ENCODE measurements at places on chromosomes 1 and 21.

GRCh38 chr1:205356440-205357139 is at the start of gene KLHDC8A:
KLHDC8A (minus strand) TSS chr1:205356922; CDS start chr1:205343604, 13,318 bp downstream.
- DNase-seq: no peak

DNA sequence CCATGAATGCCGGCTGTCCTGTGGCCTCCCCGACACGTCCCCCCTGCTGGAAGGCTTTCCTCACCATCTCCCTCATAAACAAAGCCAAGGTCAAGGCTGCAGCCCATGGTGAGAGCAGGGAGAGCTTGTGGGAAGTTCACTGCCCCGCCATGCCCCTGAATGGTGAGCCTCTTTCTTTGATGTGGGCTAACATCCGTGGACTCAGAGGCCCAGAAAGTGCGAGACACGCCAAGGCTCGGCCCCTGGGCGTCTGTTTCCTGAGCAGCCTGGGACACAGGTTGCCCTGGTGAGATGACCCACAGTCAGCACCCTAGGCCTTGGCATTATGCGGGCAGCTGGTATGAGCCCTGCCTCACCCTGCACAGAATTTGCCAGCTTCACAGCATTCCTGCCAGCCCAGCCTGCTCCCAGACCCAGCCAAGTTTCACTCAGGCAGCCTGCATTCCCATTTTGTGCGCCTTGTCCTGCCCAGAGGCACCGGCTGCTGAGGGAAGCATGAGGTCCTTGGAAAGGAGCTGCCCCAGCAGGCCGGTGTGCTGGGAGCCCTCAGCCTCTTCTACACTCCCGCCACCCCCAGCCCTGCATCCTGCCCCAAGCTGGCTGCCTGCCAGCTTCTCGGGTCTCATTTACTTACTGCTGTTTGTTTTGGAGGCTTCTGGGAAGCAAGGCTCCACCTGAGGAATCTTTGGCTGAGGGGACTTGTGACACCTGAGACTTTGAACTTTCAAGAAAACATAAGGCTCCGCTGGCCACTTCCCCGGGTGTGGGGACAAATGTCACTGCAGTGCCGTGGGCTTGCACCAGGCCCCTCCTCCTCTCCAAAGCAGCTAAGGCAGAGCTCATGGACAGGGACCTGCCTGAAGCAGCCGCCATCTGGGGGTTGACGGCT is 31.9 kb downstream of the NEK2 start:
- no peak for DNase-seq

- no peak for DNase-seq
These were observed 9.8 kb downstream of the LGR6 start for GRCh38 chr1:202203238-202204039.

DNA sequence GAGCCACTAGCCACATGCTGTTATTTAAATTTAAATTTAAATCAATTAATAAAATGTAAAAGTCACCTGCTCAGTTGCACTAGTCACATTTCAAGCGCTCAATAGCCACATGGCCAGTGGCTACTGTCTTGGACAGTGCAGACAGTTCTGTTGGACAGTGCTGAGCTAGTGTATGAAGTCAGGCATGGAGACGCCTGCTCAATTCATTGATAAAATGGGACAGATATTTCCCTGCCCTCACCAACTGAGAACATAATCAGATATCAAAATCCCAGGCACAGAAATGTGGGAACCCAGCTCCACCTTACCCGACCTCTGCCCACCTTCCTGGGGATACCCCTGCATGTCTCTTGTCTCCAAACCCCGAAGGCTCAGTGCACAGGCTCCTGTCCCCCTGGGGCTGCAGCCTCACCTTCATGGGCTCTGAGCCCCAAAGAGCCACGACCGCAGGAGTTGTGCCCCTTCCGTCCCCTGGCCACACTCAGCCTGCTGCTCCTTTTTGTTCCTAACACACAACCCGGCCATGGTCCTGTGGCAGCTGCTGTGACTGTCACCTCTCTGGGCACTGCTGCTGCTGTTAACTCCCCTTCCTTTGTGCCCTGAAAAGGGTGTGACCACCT is 63.5 kb downstream of the TCP10L start:
- no peak for DNase-seq

DNA sequence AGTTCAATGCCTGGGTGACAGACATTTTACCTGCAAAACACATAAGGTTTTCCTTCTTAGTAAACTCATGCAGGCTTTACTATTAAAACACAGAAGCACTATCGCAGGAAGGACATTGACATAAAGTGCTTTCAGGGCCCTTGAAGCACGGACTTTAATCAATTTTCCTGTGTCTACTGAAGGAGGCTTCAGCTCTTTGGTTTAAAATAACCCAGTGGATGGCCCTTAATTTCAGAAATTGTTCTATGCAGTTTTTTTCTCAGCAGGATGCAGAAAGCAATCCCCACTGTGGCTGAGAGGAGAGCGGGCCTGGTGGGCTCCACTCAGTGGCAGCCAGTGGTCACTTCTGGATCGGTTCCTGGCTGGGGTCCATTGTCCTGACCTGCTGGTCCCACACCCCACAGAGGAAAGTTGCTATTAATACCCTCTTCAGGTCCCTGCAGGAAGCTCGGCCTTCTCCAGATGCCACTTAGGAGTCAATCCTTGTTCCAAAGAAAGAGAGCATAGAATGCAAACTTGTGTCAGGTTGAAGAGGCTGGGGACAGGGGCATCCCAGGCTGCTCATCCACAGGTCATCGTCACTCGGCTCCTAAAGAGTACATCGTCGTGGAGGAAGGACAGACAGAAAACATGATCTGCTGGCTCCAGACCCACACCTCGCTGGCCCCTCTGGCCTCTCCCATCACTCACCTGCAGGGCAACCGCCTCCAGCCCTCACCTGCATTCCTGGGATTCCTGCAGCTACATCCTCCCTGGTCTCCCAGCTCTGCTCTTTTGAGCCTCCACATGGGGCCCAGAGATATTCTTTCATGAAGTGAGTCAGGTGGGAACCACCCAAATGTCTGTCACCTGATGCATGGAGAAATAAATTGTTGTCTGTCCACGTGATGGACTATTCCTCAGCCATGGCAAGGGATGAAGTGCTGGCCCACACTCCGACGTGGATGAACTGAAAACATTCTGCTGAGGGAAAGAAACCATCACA is 153.1 kb downstream of the PSMG1 start:
- no peak for DNase-seq

DNA sequence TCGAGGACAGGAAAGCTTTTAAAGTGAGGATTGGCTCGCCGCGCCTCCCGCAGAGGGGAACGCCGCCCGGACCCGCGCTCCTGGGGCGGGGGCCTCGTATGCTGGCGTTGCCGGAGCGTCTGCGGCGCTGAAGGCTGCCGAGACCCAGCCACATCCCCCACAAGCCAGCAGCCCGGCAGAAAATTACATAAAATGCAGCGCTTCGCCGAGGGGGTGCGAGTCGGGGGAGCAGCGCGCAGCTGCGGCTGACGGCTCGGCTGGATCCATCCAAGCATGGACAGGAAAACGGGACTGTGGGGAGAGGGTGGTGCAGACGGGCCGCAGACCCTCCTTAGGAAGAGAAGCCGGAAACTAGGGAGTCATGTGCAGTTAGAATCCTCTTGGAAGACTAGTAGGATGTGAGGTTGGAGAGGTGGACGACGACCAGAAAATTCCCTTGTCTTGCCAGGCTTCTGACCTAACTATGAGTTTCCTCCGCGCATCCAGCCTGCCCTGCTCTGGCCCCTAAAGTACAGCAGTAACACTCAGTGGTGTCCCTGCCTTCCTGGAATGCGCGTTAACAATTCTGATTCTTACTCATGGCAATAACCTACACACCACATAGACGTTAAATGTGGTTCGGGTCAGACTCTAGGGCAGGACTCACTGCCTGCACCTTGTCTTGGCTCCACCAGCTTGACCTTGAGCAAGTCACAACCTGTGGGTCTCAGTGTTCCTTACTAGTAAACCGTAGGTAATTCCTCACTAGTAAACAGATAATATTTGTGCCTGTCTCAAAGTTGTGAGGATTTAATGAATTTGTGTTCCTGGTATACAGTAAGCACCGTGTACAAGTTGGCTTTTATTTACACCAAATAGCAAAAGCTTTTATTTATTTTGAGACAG is 953 bp upstream of the BRWD1 start:
- peak; percentile 13 for DNase-seq

DNA sequence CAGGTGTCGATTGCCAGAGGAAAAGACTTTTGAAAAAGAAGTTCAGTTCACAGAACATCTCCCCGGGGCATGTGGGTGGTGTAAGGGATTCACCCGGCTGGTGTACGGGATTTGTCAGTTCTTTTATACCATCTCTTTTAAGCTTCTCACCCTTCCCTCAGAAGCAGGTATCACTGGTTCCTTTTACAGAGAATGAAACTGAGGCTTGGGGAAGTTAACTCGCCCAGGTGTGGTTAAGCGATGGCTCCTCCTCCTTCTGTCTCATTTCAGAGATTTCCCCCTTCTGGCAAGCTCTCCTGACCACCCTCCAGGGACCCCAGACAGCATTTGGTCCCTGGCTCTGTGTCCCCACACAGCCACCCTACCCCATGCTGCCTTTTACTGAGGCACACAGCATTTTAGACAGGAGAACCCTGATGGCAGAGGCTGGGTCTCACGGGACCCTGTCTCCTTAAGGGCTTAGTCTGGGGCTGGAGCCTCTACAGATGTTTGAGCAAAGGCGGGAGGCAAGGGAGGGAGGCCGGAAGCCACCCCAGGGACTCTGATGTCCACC is 2.8 kb upstream of the ECE1 start:
- no peak for DNase-seq

- no peak for DNase-seq
These were observed 586.9 kb downstream of the AGBL4 start for GRCh38 chr1:49436865-49437264.

- peak; percentile 39 for DNase-seq
These were observed 780 bp downstream of the YTHDF2 start for GRCh38 chr1:28737307-28738132.

GRCh38 chr1:185821612-185822385 is 87.6 kb downstream of the HMCN1 start:
- no peak for DNase-seq

- DNase-seq: no peak
These were observed 15.9 kb upstream of the CD58 start for GRCh38 chr1:116586741-116587143.

DNA sequence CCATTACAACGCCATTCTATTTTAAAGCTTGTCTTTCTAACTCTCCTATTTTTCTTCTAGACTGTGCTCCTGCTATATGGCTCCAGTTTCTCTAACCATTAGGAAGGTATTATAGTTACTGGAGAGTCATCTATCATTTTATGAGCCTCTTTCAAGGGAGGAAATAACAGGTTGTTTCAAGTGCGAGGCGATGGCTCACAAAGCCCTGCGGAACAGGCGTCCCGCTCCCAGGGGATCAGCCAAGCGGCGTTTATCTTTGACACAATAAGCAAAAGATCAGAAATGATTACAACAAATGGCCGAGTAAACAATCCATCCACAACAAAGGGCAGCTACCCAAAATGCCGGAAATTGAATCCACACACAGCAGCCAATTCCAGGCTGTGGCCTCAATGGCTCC is 249.5 kb upstream of the POU3F1 start:
- no peak for DNase-seq

DNA sequence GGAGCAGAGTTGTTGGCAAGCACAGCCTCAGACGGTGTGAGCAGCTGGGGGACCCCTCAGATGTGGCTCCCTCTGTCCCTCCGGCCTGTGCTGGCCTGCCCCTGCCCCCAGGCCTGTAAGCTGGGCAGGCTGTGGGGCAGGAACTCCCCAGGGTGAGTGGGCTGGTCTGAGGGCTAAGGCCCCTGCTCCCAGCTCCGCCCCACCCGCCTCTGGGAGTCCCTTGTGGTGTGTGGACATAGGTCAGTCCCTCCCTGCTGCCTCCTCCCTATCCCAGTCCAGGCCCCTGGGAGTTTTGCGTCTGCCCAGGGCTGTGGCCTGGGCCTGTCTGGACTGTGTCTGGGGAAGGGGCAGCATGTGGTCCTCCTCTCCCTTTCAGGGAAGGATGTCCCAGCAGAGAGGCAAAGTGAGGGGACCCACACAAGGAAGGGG is 3.6 kb upstream of the VWA1 start:
- DNase-seq: no peak

- no peak for DNase-seq
These were observed at the start of gene VANGL2 for GRCh38 chr1:160400223-160400645. VANGL2 (plus strand) TSS chr1:160400564; CDS start chr1:160415838, 15,274 bp downstream.

DNA sequence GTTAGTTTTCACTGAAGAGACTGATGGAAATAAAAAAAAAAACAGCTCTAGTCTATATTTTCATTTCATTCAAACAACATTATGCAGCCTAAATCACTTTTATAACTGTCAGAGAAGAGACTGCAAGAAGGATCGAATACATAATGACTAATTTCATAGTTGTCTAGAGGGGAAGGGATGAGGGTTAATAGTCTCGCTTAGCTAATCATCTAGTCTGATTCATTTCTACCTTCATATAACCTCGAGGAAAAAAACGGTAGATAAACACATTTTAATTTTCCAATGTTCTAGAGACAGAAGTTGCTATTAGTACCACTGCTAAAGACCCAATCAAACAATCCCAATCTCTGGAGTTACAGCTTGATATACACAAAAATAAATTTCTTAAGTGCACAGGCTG is 3.5 kb downstream of the FUBP1 start:
- no peak for DNase-seq

DNA sequence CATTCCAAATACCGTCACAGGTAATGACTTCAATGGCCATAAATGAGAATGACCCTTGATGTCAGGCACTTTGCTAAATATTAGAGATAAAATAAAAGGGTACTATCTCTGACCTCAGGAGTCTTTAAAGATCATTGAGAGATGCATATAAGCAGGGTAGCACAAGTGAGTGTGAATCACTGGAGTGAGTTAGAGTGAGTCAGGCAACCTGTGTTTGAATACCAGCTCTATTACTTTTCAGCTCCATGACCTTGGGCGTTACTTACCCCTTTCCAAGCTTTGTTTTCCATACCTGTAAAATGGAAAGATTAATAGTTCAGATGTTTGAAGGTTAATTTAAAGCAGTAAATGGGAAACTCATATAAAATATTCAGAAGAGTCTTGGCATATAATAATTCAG is 1058.0 kb upstream of the ADGRL4 start:
- DNase-seq: no peak

DNA sequence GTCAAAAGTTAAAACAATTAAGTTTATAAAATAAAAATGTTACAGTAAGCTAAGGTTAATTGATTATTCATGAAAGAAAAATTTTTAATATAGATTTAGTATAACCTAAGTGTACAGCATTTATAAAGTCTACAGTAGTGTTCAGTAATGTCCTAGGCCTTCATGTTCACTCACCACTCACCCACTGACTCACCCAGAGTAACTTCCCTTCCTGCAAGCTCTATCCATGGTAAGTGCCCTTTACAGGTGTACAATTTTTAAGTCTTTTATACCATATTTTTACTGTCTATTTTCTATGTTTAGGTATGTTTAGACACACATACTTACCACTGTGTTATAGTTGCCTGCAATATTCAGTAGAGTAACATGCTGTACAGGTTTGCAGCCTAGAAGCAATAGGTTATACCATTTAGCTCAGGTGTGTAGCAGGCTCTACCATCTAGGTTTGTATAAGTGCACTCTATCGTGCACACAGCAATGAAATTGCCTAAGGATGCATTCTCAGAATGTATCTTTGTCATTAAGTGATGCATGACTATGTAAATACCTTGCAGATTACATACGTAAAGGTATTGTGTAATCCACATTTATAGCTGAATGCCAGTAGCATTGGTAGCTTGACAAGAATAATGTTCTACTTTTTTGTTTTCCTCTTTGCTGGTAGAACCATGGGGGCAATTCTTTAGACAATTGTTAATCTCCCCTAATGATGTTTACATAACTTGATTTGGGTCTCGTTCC is 35.7 kb upstream of the GPR88 start:
- DNase-seq: no peak

Data from hematopoietic multipotent progenitor cell treated with erythropoietin and hydrocortisone succinate and interleukin-3 and kit ligand, for 17 days (in vitro differentiated cells).